Astrocyte of the spinal cord (primary cell): ENCODE measurements at places on chromosomes 5 and 9.

GRCh38 chr9:107214915-107215314 is 68.2 kb upstream of the RAD23B start:
- DNase-seq, result peak; percentile 35

DNA sequence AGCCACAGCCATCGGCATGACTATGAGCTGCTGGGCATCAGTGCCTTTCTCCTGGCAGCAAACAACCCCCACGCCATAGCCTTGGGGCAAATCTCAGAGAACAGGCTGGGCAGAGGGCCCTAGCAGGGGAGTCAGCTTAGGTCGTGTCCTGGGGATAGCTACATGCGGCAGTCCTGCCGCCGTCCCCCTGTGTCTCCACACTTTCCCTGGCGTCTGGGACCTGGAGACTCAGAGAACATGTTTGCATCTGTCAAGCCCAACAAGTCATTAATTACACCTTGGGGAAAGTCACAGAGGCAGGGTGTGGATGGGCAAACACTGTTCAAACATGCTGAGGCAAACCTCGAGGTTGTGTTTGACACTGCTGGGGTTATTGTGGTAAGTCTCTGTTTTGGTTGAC is 123.6 kb downstream of the C5orf15 start:
- DNase-seq, result no peak

DNA sequence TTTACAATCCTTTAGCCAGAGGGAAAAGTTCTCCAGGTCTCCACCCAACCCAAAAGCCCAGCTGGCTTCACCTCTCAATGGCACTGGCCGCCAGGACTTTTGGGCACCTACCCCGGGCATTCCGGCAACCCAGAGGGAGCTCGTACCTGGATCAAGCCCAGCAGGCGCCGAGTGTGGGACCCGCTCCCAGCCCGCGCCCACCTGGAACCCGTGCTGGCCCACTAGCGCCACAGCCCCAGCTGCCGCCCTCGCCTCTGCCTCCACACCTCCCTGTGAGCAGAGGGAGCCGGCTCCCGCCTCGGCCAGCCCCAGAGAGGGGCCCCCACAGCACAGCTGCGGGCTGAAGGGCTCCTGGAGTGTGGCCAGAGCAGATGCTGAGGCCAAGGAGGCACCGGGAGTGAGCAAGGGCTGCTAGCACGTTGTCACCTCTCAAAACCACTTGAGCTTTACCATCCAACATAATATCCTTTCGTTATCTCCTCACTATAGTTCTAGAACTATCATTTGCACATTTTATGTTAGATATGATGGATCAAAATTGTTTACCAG is 69.7 kb downstream of the GCNT1 start:
- no peak for DNase-seq

- DNase-seq, result no peak
Measured at GRCh38 chr5:138658676-138659075, 83.5 kb upstream of the HSPA9 start.

DNA sequence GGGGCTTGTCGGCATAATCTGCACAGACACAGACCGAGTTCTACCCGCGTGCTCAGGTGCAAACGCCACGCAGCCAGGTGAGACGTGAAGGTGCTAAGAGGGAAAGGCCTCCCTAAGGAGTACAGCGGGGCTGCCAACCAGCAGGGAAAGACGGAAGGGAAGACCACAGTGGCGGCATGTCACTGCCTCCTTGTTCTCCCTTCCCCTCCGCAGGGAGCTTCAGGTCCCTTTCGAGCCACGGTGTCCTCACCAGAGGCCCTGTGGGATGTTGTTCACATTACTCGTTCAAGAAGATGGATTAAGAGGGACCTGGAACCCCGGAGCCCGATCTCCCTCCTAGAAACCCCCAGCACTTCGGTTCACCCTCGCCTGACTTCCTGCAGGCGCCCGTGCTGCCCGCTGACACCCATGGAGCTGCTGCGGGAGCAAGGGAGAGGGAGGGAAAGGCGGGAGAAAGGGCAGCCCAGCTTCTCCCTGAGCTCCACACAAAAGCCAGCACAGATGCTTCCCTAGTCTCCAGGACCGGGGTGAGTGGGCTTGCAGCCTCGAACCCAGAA is 686 bp downstream of the BRD9 start:
- DNase-seq, result peak; percentile 16

- DNase-seq, result no peak
Measured at GRCh38 chr9:137479892-137480685, 21.0 kb upstream of the NSMF start.

- DNase-seq, result peak; percentile 50
Measured at GRCh38 chr9:108761655-108762347, 94.0 kb downstream of the ACTL7B start.

DNA sequence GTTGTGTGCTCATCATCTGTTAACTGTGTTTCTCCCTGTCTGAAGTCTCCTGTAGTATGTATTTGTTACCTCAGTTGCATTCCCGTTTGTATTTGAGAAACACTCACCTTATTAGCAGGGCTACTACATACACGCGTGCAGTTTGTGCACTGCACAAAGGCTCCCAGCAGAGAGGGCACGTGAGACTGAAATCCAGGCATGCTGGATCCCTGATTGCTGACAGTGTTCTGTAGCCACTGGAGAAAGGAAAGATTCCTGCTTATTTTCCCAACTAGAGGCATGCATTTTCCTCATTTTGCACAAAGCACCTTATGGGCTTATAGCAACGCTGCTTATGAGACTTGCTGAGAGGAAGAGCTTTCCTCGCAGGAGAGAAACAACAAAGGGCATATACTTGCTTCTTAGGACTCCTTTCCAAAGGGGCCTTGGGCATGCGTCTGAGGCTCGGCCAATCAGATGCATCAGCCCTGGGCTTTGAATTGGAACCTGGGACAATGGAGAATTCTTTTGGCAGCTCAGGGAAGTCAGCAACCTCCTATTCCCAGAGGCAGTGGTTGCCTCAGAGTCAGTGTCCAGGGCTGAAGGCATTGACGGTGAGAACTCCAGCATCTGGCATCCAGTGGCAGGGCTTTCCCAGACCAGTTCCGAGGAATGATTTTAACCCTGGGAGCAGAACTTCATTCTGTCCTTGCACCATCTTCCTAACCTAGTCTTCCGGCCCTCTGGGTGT is 9.9 kb upstream of the MEGF10 start:
- no peak for DNase-seq

DNA sequence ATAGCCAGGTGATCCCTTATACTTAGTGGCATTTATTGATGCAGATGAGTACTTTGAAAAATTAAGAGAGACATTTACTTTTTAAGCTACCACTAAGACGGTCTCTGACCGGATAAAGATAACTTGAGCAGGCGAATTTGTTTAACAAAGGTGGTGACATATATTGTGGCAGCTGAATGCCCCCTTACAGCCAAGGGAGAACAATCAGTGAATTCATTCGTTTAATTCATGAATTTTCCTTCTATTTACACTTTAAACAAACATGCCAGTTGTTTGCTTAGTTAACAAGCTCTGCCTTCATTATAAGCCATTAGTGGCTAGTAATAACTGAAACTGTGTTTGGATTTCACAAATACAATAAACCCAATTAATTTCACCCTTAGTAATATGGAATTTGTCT is 187.1 kb downstream of the AOPEP start:
- no peak for DNase-seq

- DNase-seq, result no peak
Measured at GRCh38 chr5:126052791-126053190, 370.4 kb upstream of the GRAMD2B start.

GRCh38 chr5:34604119-34604675 is 51.9 kb upstream of the RAI14 start:
- no peak for DNase-seq
